ENCODE measurements at places on chromosomes 11 and 22.

DNA sequence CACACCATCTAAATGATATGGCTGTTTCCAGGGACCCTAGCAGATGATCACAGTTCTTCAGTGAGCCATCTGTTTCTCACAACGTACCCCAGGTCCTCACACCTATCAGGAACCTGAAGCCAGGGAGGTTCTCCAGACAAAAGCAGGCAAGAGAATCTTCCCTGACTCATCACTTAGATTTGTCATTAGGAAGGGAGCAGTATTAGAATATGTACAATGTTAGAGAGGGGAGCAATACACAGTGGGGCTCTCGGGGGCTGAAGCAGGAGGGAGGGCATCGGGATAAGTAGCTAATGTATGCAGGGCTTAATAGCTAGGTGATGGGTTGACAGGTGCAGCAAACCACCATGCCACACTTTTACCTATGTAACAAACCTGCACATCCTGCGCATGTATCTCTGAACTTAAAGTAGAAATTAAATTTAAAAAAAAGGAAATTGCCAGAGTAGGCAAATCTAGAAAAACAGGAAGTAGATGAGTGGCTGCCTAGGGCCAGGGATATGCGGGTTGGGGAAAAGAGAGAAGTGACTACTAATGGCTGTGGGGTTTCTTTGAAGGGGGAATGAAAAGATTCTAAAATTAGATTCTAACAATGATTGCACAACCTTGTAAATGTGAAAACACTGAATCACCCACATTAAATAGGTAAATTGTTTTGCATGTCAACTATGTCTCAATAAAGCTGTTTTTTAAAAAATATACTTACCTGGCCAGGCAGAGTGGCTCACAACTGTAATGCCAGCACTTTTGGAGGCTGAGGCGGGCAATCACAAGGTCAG is 14.4 kb downstream of the C22orf42 start:
- no peak for DNase-seq

DNA sequence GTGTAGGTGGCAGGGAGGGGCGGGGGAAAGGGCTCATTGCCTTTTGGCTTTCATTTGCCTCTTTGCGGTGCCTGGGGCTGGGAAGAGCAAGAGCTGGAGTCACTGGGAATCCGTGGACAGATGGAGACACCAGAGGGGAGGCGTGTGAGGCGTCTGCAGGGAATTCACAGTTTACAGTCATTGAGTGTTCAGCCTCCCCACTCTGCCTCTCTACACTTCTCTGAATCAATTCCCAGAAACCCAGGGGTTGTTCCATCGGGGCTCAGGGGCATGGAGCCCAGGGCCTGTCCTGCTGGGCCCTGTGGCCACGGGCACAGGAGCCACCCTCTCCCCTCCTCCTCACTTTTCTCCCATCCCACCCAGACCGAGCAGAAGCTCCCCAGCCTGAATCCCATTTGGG is 160.5 kb upstream of the NAV2 start:
- DNase-seq: no peak

DNA sequence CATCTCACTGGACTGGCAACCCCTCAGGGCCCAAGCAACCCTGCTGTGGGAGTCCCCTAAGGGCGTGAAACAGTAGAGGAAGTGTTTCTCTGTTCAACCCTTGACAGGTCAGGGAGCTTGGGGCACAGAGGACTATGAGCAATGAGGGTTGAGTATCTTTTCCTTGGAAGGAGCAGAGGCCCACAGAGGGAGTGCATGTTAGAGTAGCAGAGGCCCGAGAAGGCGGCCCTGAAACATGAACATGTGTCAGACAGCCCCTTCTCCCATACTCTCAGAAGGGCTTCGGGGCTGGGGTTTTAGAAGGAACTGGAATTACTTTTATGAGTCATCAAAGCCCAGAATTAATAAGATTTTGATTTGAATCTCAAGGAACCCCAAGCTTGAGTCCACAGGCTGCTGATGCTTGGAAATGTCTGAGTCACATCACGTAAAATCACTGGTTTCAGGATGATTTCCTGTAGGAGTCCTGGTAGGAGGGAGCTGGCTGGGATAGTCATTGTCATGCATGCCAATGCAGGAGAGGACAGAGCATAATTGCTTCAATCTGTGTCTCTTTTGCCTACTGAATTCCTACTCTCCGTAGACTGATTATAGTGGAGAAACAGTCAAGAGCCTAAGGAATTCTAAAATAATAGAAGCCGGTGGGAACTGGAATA is 22.6 kb downstream of the C11orf71 start:
- DNase-seq: no peak

DNA sequence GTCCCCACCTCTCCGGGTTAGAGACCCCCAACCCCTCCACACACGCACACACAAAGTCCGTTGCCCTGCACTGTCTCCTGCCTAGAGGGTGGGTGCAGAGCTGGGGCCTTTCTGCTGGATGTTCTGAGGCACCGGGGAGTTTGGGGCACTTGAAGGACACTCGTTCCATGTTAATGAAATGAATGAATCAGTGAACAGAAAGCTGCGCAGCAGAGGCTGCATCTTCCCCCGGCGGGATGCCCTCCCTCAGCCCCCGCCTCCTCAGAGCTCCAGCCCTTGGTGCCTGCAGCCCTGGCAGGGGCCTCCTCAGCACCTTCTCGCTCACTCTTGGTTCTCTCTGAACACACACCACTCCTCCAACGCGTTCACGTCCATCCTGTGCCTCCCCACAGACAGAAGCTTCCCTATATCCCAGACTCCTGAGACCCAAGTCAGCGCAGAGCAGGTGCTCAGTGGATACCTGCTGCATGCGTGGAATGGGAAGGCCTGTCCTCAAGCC is 611.9 kb downstream of the TBC1D22A start:
- no peak for DNase-seq

GRCh38 chr11:11267312-11267711 is 85.7 kb downstream of the CSNK2A3 start:
- DNase-seq: no peak

- no peak for DNase-seq
Observed at GRCh38 chr22:22366537-22366936, 122.0 kb downstream of the VPREB1 start.
